ENCODE measurements at places on chromosomes 1 and 21.

DNA sequence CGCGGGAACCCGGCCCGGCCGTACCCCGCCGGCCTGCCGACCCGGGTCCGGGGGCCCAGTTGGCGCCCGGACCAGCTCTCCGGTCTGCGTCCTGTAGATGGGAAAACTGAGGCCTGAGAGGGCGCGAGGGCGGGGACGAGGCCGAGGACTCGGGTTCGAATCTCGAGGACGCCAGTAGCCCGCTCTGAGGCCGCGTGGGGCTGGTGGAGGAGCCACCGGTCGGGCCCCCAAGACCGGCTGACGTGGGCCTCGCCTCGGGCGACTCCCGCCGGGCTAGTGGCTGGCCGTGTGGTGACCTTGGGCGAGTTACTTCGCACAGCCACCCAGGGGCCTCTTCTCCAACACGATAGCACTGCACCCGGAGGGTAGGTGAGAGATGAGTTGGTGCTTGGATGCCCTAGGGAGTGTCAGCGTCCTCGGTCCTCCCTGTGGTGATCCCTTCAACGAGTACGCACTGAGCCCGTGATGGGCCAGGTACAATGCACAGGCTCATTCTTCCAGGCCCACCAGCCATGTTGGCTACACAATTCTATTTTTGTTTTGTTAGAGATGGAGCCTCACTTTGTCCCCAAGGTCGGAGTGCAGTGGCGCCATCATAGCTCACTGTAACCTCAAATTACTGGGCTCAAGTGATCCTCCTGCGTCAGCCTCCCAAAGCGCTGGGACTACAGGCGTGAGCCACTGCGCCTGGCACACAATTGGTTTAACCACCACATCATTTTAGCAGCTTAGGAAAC lies 404 bp upstream of the SCMH1 start:
- DNase-seq, result no peak

- DNase-seq, result no peak
Measured at GRCh38 chr1:87428883-87429282, 100.2 kb downstream of the LMO4 start.

GRCh38 chr1:93304716-93305138 lies 41.0 kb upstream of the DR1 start:
- peak; percentile 78 for DNase-seq

- no peak for DNase-seq
Measured at GRCh38 chr21:26707246-26707645, 134.2 kb upstream of the CYYR1 start.

- DNase-seq, result peak; percentile 1
Measured at GRCh38 chr1:166184897-166185296, 18.1 kb upstream of the FAM78B start.

DNA sequence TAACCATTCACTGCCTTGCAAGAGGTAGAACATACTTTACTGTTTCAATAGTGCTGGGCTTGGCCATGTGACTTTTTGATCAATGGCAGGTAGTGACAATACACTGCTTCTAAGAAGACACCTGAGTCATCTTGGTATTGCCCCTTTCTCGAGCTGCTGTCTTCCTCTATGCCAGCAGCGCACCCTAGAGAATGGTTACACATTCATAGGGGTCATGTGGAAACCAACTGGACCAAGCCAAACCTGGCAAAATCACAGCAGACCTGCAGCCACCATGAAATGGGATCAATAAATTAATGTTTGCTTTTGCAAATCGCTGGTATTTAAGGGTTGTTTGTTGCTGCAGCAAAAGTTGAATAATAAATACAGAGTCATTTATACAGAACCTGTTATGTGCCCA lies 122.3 kb downstream of the GRIK1 start:
- no peak for DNase-seq

Data from myocyte (in vitro differentiated cells).